ENCODE measurements at places on chromosomes 4 and X.

DNA sequence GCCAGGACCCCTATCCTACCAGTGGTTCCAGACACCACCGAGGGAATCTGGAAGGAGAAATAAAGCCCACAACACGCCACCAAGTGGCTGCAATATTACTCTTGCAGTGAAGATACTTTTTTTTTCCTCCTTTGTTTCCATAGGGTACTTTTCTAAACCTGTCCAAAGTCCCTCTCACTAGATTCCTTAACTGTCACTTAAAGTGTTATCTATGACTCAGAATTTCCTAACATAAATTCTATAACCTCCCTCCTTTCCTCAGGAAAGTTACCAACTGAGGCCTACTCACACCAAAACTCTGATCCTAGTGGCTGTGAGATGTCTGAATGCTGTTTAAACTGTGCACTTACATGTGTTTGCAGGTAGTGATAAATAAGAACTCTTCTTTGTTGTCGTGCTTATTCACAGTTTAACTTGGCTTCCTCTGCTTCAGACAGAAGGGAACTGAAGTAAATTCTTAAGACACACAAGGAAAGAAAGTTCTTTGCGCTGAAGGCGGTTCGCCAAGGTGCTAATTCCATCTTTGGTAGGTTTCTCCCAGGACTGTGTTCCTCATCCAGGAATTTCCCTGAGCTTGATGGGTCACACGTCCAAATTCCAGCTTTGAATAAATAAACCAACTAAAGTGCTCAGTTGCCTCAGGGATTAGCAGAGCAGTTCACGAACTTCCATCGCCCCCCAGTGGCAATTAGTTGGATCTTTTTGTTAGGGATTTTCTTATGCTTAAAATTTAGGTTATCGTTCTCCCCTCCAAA is 10.7 kb upstream of the HCCS start:
- no peak for DNase-seq

DNA sequence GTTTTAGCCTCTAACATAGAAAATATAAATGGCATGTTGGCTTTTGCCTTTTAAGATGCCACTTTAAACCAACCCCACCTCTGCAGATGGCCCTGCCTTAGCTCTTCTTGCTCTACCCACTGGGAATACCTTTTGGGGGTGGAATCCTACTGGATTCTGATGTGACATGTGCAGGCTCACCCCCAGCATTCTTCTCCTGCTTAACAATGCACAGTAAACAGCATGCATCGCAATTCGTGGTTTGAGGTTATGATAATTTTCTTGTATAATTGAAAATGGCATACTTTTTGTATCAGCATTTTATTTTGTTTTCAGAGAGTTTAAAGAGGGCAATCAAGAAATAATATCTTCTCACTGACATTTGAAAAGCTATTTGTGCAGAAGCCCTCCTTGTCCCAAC is 167.9 kb downstream of the AREG start:
- no peak for DNase-seq

GRCh38 chr4:186132577-186133242 is 28.2 kb downstream of the FAM149A start:
- DNase-seq: no peak

DNA sequence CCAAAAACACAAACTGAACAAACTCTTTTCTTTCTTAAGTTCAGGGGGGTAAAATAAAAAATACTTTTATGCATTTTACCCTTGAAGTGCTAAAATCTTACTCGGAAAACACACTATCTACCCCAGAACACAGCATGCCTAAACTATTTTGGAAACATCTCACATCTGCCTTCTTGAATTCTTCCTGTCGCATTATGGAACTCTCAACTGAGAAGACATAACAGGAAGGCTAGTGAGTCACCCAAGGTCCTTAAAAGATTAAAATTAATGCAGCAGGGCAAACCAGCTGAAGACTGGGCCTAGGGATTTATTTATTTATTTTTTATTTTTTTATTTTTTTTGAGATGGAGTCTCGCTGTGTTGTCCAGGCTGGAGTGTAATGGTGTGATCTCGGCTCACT is 208.2 kb downstream of the APBB2 start:
- DNase-seq: no peak

DNA sequence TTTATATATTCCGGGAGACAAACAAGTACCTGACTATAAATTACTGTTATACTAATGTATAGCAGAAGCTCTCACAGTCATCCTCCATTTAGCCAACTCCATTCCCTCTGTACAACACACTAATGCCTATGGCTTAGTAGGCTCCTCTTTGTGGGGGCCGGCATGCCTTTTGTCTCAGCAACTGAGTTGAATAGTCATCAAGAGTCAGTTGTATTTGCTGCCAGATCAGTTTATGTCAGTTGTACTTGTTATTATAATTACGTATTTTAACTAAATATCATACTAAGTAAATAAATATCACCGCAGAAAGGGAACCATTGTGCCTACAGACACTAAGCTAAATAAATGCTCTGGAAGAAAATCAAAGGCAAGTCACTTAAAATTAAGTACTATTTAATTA is 9.9 kb downstream of the PRMT9 start:
- DNase-seq: no peak

DNA sequence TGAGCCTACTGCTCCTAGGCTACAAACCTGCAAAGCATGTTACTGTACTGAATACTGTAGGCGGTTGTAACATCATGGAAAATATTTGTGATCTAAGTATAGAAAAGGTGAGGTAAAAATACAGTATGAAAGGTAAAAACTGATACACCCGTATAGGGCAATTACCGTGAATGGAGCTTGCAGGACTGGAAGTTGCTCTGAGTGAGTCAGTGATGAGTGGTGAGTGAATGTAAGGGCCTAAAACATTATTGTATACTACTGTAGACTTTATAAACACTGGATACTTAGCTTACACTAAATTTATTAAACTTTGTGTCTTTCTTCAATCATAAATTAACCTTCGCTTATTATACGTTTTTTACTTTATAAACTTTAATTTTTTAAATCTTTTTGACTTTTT is 3.7 kb downstream of the KIF4A start:
- no peak for DNase-seq

GRCh38 chrX:134622056-134622812 is 36.0 kb downstream of the PLAC1 start:
- DNase-seq: no peak

- no peak for DNase-seq
Observed at GRCh38 chr4:127469542-127469941, 163.2 kb upstream of the INTU start.

DNA sequence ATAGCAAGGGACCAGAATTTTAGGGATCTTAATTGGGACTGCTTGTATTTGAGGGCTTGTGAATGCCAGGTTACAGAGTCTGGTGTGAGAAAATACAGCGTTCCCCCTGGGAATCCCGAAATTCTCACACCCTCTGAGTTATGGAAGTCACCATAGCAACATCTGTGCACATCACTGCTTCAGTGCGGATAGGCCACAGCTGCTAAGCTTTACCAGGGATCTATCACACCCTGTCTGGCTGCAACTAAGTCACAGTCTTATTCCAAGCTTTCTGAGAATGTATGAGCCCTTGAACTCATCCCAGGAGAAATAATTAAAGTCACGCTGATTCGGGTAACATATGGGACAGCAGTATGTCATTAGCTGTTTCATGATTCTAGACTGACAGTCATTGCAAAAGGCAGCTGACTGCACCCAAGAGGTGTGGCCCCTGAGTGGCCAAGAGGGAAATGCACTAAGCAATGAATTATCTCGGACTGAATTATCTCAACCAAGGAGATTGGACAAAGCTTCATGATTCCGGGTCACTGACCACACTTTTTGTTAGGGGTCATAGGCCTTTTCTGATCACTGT is 46.7 kb upstream of the BTC start:
- no peak for DNase-seq
